ENCODE measurements at places on chromosomes 4 and X.

GRCh38 chr4:140719686-140720085 is 36.5 kb downstream of the TBC1D9 start:
- no peak for DNase-seq

DNA sequence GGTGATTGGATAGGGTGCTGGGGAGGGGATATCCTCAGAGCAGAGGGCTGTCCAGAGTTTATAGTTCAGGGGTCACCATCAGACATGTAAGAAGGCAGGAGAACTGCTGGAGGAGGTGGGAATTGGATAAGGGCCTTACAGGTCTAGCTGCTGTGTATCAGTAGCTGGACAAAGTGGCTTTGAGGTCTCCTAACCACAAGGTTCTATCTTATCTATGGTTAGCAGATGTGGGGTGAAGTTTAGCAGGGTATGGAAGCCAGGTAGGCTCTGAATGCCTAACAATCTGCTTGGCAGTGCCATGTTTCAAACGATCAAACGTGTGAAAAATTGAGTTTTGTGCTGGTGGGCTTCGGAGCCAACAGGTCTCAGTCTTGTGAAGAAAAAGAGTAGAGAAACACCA is 32.1 kb upstream of the MAGEA8 start:
- no peak for DNase-seq

DNA sequence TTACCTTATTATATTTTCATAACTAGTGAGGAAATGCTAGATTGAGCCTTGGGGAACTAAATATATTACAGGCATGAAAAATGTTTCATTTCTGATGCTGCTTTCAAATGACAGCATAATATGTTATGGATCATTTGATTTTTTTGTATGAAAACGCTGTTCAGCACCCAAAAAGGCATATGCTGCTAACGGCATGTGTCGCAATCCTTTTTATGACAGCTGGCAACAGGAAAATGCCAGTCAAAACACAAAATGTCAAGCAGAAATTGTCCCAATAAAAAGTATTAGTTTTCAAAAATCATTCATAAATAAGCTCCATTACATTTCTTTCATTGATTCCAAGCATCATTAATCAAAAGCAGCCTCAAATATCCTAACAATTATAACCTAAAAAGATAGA is 1244.5 kb downstream of the PCDH7 start:
- peak; percentile 32 for DNase-seq

DNA sequence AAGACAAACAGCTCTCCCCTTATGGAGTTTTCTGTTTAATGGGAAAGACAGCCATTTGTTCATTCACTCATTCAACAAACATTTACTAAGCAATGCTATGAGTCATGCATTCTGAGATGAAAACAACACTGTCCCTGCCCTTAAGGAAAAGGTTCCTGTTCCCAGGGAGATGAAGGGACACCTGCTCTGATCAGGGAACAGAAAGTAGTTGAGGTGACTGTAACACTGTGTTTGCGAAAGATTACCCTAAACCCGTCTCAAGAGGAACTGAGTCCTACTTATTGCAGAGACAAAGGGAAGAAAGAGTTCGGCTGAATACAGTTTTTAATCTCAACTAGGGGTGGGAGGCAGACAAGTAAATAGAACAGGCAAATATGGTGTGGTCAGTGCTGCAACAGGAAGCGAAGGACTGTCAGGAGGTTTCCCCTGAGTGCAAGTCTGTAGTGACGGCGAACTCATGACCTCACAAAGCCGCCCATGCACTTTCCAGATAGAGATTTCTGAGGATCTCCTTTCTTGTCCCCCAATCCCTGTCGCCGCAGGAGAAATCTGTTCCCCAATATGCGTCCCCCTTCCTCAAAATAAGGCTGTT is 712 bp downstream of the STX18 start:
- peak; percentile 99 for DNase-seq

DNA sequence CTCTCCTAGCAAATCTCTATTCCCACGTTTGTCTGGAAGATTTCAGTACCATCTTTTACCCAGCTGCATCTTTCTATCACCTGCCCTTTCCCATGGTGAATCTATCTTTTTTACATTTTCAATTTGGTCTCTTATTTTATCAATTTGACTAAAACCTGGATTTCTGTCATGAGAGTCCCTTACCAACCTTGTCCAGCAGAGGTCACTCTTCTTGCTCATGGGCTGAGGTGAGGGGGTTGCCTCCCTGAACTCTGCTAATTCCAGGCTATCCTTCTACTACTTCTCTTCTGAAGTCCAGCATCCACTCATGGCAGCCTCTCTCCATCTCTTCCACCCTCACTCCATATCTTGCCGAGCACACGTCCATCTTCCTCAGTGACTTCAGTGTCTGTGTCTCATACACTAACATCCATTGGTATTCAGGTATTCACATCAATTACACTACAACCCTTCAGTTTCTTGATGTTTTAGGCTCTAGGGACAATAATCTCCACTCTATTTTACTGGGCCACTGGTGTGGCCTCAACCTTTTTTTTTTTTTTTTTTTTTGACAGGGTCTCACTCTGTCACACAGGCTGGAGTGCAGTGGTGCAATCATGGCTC is 17.8 kb upstream of the ZNF827 start:
- DNase-seq, result peak; percentile 3

- no peak for DNase-seq
These were observed 8.0 kb downstream of the ATP2B3 start for GRCh38 chrX:153525451-153525850.

DNA sequence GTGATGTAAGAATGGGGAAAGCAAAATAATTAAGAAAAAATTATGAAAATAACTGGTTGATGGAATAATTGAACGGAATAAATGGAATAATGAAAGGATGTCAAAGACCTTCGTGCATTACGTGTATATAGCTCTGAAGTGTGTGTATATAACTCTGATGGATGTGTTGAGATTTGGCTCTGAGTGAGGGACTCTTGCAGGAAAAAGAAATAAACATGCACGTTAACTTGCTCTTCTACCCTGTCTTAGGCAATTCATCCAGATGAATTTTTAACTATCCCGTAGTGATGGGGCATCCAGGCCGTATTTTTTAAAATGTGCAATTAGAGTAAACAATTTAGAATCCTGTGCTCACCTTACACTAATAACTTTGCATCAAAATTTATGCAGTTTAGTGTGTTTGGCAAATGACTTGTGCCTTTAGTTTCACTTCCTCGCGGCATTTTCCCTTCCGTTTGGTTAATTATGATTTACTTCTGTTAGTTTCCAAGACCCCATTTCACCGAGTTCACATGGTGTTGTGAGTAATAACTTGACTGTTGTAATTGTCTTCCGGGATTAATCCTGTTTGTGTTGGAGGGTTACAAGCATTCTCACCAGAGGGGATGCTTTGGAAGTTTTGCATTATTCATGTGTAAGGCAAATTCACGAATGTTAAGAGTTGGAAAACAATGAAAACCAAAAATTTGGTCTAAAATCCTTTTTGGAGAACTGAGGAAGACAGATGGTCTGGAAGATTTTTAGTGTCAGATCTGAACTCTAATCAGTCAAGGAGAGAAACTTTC is 256.5 kb upstream of the FAT1 start:
- DNase-seq, result peak; percentile 93

- no peak for DNase-seq
These were observed 3.6 kb upstream of the ASB11 start for GRCh38 chrX:15319075-15319474.

DNA sequence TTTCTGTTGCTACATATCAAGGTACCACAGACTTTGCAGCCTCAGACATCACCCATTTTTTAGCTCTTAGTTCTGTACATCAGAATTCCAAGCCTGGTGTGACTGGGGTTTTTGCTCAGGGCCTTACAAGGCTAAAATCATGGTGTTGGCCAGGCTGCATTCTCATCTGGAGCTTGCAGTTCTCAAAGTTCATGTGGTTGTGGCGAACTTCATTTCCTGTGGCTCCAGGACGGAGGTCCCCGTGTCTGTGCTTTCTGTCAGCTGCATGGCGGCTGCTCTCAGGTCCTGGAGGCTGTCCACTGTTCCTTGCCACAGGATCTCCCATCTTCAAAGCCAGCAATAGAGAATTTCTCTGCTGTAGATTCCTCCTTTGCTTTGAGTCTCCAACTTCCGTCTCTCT is 157.4 kb downstream of the STIM2 start:
- no peak for DNase-seq

DNA sequence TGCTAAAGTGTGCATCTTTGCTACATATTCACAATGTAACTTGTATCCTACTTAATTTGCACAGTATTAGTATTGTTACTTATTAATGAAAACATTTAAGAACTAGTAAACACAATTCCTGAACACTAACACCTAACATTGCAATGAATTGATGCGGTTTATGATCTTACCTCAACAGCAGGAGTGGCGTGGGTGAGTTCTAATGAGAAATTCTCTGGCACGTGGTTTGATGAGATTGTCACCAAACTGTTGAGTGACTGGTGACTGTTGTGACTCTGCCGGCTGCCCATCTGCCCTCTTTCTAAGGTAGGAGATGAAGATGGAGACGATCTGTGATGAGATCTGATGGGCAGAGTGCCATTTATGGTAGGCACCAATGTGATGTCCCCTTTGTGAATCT is 2.9 kb downstream of the PCDH18 start:
- no peak for DNase-seq

GRCh38 chr4:101972791-101973190 is 182.3 kb downstream of the BANK1 start:
- DNase-seq, result no peak

DNA sequence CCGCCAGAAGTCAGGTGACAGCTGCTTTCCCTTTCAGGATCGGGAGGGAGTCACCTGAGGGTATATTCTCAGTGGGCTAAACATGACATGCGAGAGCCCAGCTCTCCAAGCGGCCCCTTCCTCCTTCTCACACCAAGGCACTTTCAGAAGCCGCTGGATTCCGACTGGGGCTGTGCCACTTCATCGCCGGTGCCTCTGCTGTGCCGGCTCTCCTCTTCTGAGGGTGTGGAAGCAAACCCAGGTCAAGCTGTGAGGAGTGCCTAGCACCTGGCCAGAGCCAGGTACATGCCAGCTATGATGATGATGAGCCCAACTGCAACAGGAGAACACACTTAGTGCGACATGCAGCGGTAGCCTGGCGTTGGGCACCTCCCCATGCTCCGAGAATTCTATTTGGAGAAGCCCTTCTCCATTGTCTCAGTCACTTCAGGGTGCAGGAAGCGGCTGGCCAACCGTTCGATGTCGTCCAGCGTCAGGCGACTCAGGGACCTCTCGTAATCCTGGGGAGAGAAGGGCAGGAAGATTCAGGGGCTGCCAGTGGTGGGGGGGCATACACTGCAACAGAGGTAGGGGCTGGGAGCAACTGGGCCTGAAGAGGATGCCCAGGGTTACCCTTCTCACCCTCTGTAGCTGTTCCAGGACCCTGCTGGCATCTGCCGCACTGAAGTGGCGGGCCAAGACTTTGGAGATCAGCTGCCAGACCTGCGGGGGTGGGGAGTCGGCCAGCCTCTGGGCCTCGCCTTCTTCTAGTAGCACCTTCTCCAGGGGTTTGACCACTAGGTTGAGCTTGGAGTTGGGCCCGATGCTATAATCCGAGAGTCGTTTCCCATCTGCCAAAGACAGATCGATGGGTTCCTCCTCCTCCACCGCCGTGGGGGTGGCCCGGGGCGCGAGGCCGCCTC is 1.0 kb downstream of the UBL4A start:
- DNase-seq, result no peak

DNA sequence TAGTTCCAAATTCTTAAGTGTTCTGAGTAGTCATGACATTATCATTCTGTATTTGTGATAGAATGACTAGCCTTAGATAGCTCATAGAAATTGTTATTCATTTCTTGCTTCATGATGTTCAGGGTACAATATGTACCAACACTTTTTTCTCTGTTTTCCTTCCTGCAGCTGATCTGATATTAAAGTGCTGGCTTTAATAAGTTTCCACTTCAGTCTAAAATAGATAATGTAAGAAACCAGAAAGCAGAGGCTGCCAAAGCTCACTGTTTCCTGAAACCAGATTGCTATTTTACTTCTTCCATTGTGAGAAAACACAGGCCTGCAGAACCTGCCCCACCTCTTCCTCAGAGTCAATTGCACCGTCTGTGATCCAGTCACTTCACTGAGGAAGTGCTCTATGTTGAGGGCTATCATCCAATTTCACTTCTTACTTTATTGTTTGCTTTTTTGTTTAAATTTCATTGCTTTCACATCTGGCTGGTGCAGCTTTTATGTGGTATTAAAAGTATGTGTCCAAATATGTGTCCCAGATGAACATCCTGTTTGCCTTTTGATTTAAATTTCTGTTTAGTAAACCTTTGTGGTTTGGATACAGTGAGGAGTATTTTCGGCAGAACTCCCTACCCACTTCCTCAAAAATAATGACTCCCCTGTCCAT is 652.1 kb downstream of the ANKRD50 start:
- DNase-seq, result peak; percentile 78

DNA sequence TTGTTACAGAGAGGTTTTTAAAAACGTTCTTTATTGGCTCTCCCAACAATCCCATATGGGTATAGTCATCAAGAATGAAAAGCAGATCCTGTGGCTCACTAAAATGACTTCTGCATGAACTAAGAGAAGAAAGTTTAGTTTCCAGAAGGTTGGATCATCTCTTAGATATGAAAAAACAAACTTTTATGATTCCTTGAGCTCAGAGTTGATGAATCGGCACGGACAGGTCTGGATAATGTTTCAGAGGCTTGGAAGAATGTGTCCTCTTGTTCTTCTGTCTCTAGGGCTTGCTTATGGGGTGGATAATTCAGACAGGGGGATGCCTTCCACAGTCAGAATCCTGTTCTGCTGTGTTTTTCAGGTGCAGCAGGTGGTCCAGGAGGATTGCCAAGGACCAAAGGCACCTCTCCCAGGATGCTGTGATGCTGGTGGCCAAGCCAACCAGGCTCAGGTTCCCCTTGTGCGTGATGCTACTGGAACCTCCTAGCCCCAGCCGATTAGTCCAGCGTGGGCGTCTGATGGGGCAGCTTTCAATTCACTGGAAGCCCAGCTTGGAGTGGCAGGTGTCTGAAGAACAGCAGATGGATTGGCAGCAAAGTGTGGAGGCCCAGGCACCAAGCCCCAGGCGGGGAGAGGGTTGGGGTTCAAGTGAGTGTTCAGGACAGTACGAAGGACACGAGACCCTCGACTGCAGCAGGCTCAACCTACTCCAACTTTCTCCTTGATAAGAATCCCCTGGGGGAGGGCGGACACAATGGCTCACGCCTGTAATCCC is 30.3 kb downstream of the CCKAR start:
- DNase-seq, result no peak

- DNase-seq, result no peak
These were observed 41.0 kb downstream of the MTNR1A start for GRCh38 chr4:186514271-186514950.

GRCh38 chrX:72313707-72314641 is 8.3 kb upstream of the CITED1 start:
- no peak for DNase-seq

GRCh38 chrX:7170898-7171297 is 22.9 kb upstream of the PUDP start:
- no peak for DNase-seq

- no peak for DNase-seq
These were observed 168.7 kb upstream of the HAND2 start for GRCh38 chr4:173698557-173699262.

Data from MV-4-11 (cell line).